Muscle of back (tissue), 13 donors: ENCODE measurements at places on chromosomes 2 and 18.

- DNase-seq, result peak; percentile 82
These were observed 3.9 kb upstream of the ID2 start for GRCh38 chr2:8677646-8678592.

GRCh38 chr18:35376742-35377695 is at the start of gene ZNF396:
TSS of gene ZNF396 (minus strand) at chr18:35377337. CDS start at chr18:35374292, 3,045 bp downstream.
- DNase-seq, result peak; percentile 87

GRCh38 chr18:10329101-10329500 is 125.3 kb upstream of the APCDD1 start:
- no peak for DNase-seq

GRCh38 chr2:75288760-75289159 is 89.4 kb upstream of the TACR1 start:
- DNase-seq, result no peak

GRCh38 chr2:111185361-111186022 is 64.8 kb downstream of the BCL2L11 start:
- no peak for DNase-seq

- DNase-seq, result no peak
These were observed 6.1 kb downstream of the IMPACT start for GRCh38 chr18:24432618-24433017.
